ENCODE measurements at places on chromosomes 2 and 18.

GRCh38 chr2:9704600-9704999 lies 73.8 kb upstream of the YWHAQ start:
- no peak for DNase-seq

DNA sequence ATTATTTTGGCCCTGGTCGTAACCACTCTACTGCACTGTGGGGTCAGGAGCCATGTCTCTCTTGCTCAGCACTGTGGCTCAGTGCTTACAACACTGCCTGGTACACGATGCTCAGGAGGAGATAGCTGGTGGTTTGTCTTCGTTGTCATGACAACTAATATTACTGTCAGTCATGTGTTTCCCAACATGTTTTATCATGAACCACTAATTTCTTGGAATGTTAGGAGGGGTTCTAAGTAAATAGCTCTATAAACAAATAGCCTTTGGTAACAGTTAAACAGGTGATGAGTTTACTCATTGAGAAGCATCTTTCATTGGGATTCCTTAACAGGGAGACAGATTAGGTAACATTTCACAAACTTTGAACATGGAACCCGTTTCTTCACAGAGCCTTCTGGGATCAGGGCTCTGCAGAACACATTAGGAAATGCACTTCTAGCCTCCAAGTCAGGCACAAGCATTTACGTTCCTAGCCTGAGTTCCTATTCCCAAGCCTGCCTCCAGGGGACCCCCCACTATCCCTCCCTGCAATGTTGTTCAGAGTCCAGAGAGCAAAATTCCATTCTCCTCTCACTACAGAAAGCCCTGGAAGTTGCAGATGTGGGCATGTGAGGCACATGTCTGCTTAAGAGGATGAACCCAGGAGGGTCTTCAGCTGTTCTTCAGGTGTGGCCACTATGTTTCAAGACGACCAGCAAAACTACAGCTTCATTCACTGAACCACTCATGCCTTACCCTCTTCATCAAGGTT lies 6.4 kb upstream of the RBM44 start:
- DNase-seq = peak; percentile 34

GRCh38 chr2:39068299-39069135 lies 52.3 kb downstream of the SOS1 start:
- DNase-seq = no peak

DNA sequence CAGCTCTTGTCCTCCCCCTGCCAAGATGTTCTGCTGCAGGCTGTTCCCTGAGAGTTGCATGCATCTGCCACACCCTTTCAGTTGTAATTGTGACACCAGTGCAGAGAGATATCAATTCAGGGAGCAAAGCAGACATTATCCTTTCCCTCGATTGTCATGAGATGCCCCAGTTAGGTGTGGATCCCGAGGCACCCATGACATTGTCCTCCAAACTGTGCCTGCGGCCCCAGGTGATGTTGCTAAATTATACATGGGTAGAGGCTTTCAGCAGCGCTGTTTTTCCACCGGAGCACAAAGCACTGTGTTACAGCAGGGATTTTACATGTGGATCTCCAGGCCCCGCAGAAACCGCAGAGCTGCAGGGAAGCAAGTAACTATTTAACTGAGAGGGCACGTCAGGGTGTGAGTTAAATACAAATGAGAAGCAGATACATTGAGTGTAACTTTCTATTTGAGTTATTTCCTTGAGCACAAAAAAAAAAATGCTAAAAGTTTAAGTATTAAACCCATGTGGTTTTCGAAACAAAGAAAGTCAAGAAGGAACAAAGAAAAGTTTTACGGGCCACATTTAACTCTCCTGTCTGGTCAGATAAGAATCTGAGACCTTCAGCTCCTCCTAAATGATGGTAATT lies 90.3 kb upstream of the BCL2L11 start:
- DNase-seq = no peak

DNA sequence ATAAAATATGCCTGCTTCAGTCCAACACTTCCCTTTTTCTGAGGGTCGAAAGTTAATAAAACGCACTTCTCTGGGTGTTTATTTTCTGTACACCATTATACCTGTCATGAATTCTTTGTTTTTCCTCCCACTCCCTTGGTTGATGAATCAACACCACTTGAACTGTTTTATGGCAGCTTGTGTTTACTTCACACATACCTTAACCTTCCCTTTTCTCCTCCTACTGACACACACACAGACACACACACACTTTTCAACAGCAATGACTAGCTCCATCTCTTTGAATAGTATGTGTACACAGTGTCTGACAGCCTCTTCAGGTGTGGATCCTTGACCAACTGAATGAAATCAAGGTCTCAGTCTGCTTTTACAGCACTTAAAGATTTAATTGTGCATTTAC lies 91.3 kb downstream of the SATB2 start:
- no peak for DNase-seq

DNA sequence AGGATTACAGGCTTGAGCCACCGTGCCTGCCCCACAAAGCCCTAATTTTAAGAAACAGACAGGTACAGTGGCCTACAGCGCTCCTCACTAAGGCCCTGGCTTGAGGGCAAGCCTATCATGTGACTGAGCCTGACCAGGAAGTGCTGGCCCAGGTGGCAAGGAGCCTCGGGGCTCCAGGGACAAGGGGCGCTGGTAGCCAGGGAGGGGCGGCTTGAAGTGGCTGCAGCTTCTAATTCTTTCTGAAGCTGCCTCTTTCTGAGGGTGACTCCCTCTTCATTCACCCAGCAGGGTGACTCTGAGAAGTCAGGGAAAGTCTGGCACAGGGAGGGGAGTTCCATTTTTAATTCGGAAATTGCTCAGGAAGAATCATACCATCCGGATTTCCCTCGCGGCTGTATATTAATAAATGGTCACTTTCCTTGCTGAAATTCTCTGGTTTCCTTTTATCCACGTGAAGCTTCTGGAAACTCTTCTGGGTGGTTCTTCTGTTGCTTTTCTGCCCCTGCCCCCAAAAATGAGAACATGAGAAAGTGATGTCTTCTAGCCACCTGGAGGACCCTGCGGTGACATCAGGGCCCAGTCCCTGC lies 115.7 kb downstream of the FAM210A start:
- no peak for DNase-seq

- DNase-seq = no peak
Measured at GRCh38 chr18:8356001-8356400, 253.2 kb upstream of the RAB12 start.

- DNase-seq = no peak
Measured at GRCh38 chr2:217918308-217919024, 84.3 kb downstream of the TNS1 start.

GRCh38 chr2:121836611-121837010 lies 81.2 kb downstream of the TSN start:
- no peak for DNase-seq

GRCh38 chr2:240865391-240865790 lies 3.2 kb upstream of the AGXT start:
- no peak for DNase-seq

- no peak for DNase-seq
Measured at GRCh38 chr2:23541503-23542229, 156.7 kb downstream of the KLHL29 start.

GRCh38 chr18:36309436-36310391 lies 12.2 kb downstream of the FHOD3 start:
- DNase-seq = peak; percentile 96

DNA sequence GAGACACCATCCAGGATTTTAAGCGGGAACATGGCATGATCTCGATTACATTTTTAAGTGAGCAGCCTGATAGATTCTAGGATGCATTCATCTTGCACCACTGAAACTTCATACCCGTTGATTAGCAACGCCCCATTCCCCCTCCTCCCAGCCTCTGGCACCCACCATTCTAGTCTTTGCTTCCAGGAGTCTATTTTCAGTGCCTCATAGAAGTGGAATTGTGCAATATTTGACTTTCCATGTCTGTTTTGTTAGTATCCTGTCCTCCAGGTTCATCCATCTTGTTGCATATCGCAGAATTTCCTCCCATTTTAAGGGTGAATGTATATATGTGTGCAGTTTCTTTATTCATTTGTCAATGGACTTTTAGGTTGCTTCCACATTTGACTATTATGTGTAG lies 20.9 kb upstream of the SLC66A3 start:
- DNase-seq = no peak

GRCh38 chr2:213934560-213934959 lies 476.3 kb upstream of the VWC2L start:
- no peak for DNase-seq

GRCh38 chr2:30072250-30072842 lies 74.5 kb upstream of the YPEL5 start:
- DNase-seq = peak; percentile 38

GRCh38 chr18:28666216-28666615 lies 489.3 kb upstream of the CDH2 start:
- DNase-seq = peak; percentile 45

- no peak for DNase-seq
Measured at GRCh38 chr2:3654531-3655225, 3.3 kb upstream of the ALLC start.

DNA sequence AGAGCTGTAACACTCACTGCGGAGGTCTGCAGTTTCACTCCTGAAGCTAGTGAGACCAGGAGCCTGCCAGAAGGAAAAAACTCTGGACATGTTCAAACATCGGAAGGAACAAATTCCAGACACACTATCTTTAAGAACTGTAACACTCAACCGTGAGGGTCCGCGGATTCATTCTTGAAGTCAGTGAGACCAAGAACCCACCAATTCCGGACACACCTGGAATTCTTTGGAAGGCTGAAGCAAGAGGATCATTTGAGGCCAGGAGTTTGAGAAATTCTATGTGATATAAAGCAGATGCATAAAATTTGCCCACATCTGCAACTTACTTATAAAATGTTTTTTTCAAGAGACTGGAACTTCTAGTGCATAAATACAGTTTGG lies 43.5 kb upstream of the ITSN2 start:
- no peak for DNase-seq

- no peak for DNase-seq
Measured at GRCh38 chr2:136118819-136119716, 1.1 kb upstream of the CXCR4 start.

GRCh38 chr2:142602418-142602989 lies 275.0 kb upstream of the KYNU start:
- no peak for DNase-seq

- no peak for DNase-seq
Measured at GRCh38 chr2:2992634-2993033, 385.0 kb downstream of the EIPR1 start.

- no peak for DNase-seq
Measured at GRCh38 chr2:66679442-66679841, 244.5 kb downstream of the MEIS1 start.

- no peak for DNase-seq
Measured at GRCh38 chr2:151819920-151820319, 8.3 kb downstream of the ARL5A start.

GRCh38 chr2:134771313-134771801 lies 52.6 kb upstream of the TMEM163 start:
- no peak for DNase-seq

- no peak for DNase-seq
Measured at GRCh38 chr2:161956738-161957137, 117.3 kb downstream of the DPP4 start.

GRCh38 chr2:237696461-237696860 lies 69.1 kb downstream of the LRRFIP1 start:
- DNase-seq = no peak

DNA sequence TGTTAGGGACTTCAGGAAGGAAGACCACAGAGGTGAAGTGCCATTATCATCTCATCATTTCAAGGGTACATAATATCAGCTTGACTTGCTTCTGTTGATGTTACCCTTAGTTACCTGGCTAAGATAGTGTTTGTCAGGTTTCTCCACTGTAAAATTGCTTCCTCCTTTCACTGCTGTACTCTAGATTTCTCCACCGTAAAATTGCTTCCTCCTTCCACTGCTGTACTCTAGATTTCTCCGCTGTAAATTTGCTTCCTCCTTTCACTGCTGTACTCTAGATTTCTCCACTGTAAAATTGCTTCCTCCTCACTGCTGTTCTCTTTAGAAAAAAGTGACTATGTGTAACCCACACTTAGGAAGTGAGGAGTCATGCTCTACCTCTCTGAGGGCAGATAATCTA lies 1460.3 kb downstream of the SUCLG1 start:
- no peak for DNase-seq

DNA sequence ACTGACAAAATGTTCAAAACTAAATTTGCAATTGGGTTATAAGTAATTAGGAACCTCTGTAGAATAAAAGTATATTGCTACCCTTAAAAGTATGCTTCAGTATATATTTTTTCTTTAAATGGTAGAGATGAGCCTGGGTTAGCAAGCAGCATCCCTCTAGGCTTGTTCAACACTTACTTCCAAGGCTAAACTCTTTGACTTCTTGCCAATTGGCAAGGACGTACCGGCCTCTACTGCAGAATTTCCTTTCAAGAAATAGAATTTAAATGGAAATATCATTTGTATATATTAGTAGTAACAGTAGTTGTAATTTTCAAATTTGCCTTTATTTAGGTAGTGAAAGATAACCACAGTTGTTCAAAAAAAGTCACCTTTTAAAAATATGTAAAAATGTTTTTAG lies 105.1 kb upstream of the SLC38A11 start:
- no peak for DNase-seq

GRCh38 chr2:23418056-23418455 lies 33.1 kb downstream of the KLHL29 start:
- no peak for DNase-seq

DNA sequence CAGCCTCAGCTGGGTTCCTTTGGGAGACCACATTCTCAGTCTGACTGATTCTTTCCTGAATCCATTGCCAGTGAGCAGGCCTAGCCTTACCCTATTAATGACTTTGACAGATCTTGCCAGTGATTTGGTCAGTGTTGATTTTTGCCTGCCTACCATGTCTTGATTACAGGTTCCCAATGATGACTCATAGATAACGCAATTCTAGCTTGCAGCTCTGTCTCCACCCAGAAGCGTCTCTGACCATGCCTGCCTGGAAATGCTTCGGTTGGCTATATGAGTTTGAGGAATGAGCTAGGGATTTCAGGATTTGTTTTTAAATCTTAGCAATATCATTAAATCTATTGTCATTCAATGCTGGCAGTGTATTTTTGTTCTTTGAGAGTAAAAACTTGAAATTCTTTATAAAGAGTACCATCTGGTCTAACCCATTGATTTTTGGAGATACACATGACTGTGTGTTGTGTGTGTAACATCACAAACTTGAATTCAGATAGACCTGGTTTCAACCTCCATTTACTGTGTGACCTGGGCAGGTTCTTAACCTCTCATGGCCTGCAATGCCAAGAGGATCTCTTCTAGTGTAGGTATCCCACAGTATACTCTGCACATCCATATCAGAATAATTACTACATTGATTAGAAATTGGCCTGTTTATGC lies 57.0 kb downstream of the CCDC150 start:
- DNase-seq = peak; percentile 83

GRCh38 chr18:38602341-38602740 lies 1036.7 kb upstream of the CELF4 start:
- no peak for DNase-seq
